ACHN (cell line): ENCODE measurements at places on chromosomes 1 and 21.
A peak's percentile ranks its signal among the peaks of the same experiment; 100 is the strongest.

DNA sequence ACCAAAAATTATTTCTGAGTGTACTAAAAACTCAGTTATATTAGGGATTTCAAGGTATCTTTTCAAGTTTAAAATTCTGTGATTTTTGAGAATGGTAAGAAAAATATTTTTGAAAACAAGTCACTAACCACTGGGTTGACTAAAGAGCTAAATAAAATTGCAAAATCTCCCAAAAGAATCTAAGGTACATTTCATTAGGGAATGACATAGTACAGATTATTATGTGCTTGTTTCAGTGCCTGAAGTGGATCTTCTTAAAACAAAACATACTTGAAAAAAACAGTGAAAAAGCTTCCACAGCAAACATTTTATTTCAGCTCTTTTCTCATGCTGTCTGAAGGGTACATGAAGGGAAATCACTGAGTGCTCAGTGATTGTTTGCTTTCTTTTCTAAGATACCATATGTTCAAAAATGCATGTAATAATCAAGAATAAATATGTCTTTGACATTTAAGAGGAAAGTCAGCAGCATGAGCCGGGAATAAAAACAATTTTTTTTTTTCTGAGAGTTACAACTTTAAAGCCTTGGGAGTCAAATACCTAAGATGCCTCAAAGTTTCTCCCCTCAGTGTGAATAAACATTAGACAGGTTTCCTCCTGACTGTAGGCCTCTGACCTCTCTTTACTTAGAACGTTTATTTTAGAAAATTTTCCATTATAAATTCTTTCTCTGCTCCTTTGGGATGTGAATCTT is 200.7 kb downstream of the KCNT2 start:
- peak; percentile 38 for DNase-seq

DNA sequence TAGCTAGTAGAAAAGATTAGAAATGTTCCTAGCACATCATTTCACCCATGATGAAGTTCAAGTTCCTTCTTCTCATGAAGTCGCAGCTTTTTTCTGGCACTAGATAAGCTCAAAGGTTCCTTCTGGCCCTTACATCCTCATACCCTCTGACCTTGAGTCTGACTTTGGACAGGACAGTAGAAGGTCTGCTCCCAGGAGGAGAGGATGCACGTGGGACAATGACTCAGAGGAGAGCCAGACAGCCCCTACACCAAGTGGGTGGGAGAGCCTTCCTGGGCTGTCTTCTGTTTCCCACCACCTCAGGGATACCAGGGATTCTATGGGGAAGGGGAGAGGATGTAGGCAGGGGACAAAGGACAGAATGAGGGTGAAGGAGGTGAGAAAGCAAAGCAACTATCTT is 86.0 kb downstream of the HHIPL2 start:
- no peak for DNase-seq

- no peak for DNase-seq
Measured at GRCh38 chr1:73106931-73107330, 824.6 kb upstream of the NEGR1 start.

DNA sequence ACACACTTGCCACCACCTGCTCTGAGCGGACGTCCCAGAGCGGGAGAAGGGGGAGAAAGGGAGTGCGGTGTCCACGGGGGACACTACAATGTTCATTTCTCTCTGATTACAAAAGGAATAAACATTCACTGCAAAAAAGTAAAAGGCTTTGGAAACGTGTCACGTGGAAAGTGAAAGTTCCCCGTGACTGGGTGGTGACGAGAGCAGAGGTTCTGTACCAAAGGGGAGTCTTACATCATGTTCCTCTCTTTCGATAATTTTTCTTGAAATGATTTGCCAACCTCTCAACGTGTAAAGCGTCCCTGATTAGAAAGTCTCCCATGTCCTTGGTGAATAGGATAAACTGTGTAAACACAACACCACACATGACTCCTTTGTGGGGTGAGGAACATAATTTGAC is 22.0 kb upstream of the PRDM15 start:
- no peak for DNase-seq

DNA sequence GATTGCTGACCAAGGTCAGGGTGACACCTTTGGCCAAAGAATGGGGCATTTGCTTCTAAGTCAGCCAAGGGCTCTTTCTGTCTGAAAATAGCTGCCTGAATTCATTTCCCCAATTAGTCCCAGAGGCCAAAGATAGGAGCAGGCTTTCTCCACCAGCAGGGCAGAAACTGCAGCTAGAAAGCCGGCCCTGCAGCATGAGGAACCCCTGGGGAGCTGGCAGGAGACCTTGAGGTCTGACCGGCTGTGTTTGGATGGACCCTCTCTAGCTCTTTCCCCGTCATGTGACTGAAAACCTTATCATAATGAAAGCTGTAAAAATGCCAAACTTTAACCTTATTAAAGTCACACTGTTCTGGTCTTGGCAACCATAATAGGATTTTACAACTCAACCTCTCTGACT is 93.4 kb downstream of the CD58 start:
- DNase-seq, result no peak

DNA sequence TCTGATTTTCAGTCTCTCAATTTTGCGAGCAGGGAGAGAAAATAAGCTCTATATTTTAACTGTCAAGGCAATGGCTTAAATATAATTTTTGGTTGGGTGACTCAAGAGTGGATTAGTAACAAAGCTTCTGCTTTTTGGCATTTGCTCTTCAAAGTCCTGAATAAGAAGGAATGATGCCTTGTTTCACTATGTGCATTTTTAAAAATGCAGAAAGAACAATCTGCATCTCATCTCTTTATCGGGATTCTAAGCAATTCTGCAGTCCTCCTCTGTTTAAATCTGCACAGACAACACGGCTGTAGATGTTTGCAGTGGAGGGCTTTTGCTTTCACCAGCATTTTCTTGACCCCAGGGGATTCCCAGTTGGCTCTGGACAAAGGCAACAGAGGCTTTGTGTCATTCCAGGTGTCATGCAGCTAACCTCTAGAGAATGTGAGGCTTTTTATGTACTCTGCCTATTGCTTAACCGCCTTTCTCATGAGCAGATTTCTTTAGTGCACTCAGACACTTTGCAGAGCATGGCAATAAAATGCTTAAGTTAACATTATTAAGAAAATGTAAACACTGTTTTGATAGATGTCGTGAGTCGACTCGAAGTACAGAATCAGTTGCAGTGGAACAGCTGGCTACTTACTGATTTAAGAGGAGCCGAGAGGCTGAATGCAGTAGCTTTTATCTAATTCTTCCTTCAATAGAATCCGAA is 783.2 kb upstream of the NEGR1 start:
- DNase-seq, result no peak

- no peak for DNase-seq
Measured at GRCh38 chr1:41802532-41803501, 115.9 kb downstream of the HIVEP3 start.

- DNase-seq, result no peak
Measured at GRCh38 chr1:41368366-41368765, 7.1 kb downstream of the FOXO6 start.

- no peak for DNase-seq
Measured at GRCh38 chr1:171219346-171220080, 28.8 kb upstream of the FMO1 start.

GRCh38 chr1:26281971-26282370 is 2.1 kb downstream of the SH3BGRL3 start:
- no peak for DNase-seq

DNA sequence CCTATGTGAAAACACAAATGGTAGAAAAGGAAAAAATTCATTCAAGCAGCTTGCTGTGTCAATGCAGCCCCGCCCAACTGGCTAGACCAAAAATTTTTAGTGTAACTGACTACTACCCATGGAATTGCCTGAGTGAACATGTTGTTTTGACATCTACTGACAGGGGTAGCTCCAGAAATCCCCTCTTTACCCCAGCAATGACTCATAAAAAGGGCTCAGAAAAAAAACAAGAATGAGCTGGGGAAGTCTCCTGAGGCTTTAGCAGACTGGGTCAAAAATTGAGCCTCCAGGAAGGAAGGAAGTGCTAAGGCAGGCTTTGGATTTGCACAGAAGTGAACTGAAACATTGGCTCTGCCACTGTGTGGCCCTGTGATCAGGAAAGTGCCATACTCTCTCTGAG is 24.4 kb upstream of the FGGY start:
- DNase-seq, result no peak

DNA sequence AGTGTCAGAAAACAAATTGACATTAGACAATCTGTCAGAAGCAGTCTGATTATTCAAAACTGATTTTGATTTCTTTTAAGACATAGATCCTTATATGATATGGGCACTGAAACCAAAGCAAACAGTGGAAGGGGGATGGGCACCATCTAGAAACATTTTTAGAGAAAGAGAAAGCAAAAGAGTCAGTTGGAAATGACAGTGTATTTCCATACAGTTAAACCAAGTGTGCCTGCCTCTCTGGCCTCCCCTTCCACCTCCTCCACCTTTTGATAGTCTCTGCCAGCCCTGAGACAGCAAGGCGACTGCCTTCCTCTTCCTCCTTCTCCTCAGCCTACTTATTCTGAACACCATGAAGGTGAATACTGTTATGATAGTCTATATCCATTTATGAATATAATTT is 949.7 kb downstream of the AMY1C start:
- DNase-seq, result no peak

- DNase-seq, result no peak
Measured at GRCh38 chr21:34122047-34122446, 48.7 kb downstream of the MRPS6 start.

GRCh38 chr1:230070321-230071208 is 3.5 kb downstream of the GALNT2 start:
- no peak for DNase-seq

GRCh38 chr1:7004181-7004580 is 218.9 kb downstream of the CAMTA1 start:
- DNase-seq, result no peak

DNA sequence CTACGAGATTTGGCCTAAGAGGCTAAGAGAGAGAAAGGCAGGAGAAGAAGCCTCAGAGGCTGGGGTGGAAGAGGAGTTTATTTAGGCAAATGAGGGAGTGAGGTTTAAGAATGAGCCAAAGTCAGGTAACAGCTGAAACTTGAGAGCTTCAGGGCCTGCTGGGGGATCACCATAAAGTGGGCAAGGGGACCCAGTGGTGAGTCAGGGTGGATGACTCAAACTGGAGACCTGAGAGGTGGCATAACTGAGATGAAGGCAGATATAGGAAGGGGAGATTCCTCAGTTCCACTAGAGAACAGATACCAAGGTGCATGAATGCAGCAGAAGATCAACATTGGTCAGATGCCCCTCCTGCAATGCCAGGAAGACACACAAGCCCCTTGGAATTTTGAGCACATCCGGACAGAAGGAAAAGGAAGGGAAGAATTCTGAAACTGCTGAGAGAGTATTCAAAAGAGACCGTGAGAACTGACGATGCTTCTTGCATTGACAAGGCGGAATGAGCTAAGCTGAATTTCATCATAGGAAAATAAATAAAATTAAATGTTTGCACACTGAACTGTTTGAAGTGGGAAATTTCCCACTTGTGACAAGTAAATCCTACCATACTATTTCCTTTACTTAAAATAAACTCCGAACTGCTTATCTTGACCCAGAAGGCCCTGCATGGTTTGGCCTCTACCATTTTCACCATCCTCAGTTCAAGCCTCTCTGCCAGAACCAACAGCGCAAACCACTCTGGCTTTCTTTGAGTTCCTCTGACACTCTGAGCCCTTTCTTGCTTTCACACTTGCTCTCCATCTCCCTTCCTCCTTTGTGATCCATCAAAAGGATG is 94.1 kb downstream of the NMNAT2 start:
- no peak for DNase-seq

DNA sequence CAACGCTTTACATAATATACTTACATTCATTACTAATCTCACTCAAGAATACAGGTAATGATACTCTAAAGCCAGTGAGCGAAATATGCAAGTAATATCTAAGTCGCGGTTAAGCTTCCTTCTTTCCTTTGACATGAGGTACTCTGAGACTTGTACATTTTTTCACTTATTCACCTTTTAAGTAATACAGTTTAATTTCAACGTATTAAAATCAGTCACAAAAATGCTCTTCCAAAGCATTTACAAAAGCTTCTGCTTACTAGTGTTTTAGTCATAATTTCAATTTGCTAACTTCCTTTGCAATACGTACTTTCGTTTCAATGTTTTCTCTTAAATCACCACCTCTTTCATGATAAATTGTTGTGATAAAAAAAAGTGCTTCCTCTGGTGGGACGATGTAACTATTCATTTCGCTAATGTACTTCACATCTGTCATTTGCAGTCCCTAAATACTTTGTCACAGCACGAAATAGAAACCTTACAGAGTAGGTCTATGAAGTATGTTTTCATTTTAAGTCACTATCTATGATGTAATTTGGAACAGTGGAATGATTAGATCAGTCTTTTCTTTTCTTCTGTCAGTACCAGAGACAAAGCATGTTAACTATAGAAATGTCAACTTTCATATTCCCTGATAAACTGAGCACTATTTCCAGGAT is 34.0 kb upstream of the ADGRL4 start:
- DNase-seq, result no peak

DNA sequence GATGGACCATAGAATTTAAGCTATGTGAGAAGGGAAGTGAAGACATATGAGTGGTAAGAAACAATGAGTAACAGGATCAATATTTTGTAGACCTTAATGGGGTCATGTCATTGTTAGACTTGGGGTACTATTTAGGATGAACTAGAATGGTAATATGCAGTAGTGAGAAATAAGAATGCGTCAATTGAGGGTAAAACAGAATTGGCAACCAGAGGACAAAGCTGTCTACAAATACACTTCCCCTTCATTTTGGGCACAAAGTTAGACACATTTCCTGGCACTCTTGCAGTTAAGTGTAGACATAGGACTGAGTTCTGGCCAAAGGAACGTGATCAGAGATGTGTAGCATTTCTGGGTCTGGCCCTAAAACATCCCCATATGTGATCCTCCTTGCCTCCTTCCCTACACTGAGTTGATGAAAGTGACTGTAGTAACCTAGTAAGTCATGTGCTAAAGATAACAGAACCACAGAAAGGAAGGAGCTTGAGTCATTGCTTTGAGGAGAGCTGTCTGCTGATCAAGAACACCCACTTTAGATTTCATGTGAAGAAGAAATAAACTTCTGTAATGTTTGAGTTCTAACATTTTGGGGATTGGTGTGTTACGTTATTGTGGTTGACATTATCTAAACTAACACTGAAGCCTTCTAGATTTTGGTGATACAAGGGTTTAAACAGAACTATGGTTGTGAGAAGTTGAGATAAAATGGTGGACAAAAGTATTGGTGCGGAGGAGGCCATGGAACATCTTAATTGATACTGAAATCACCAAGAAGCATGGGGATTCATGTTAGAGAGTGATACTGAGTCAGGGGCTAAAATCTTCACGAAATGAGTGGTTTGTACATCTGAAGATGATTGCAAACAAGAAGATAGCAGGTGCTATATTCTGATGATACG is 41.7 kb downstream of the CD55 start:
- peak; percentile 12 for DNase-seq

- DNase-seq, result no peak
Measured at GRCh38 chr1:30756206-30756544, 1.4 kb downstream of the LAPTM5 start.
